ENCODE measurements at places on chromosomes 3 and 15. TPM values are rescaled to one million over a fixed set of nuclear protein-coding genes. Genes with fewer than 3 reads are reported as not detected.

Gene LYZL4
- not detected for total RNA-seq

Gene MAP6D1
- total RNA-seq = 0.62 TPM

Gene CFAP100
- not detected for total RNA-seq

Gene ERICH6
- not detected for total RNA-seq

Gene MLF1
- total RNA-seq = 1.9 TPM

Gene KNG1
- total RNA-seq = 3.5 TPM

Gene RFTN1
- not detected for total RNA-seq

Gene GOLGA8J
- not detected for total RNA-seq

Gene HTR3E
- total RNA-seq = not detected

Gene SEMA5B
- total RNA-seq = not detected

Gene ZNF592
- 8.2 TPM for total RNA-seq

Gene C3orf33
- 12.6 TPM for total RNA-seq

Gene B4GALT4
- 23.8 TPM for total RNA-seq

Gene SOX14
- total RNA-seq = not detected

Gene SMAD6
- total RNA-seq = 2.6 TPM

Gene CYP8B1
- total RNA-seq = 0.90 TPM

Gene LSMEM2
- total RNA-seq = not detected

Gene NR2E3
- not detected for total RNA-seq

Gene EXD1
- not detected for total RNA-seq

Gene RPP14
- total RNA-seq = 15.4 TPM

Gene ZBBX
- not detected for total RNA-seq

All from HepG2 (cell line).